ENCODE measurements at places on chromosomes 5 and 9. TPM values are rescaled to one million over a fixed set of nuclear protein-coding genes. Genes with fewer than 3 reads are reported as not detected.

- no peak overlapping the region for H3K4me3 ChIP-seq
- peaks cover 24% of the 10 kb centered on the region for H3K36me3 ChIP-seq
- DNase-seq: no peak
- no peaks in the 10 kb centered on the region for H3K27me3 ChIP-seq
These were observed 59.3 kb downstream of the GALNT10 start for GRCh38 chr5:154249826-154250225.

DNA sequence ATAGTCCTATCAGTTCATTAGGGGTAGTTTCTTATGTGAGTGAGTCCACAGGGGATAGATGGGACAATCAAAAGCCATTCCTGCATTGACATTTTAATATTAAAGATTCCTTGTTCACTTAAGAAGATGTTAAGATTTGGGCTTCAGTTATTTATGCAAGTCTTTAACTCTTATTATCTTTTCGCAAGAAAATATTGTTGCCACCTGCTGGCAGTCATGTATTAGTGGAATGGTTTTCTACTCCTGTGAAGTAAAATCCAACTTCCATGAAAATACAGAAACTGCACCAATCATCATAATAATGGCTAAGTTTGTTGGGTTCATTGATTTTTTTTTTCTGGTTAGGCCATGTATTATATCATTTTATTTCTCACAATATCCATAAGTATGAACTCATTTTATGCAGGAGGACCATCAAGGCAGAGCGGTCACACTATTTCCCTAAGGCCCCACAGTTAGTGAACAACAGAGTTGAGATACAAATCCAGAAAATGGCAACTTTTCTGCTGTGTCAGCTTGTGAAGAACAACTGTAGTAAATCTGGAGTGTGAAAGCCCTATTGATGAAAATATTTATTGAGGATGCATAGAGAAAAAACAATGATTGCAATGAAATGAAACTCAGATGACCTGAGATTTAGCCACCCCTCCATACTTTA lies 88.5 kb upstream of the TXNDC8 start:
- no peaks in the 10 kb centered on the region for H3K4me1 ChIP-seq
- no peak for DNase-seq
- no peaks in the 10 kb centered on the region for H3K36me3 ChIP-seq
- no peak overlapping the region for H3K4me3 ChIP-seq
- H3K27me3 ChIP-seq: no peaks in the 10 kb centered on the region

- no peak overlapping the region for H3K27ac ChIP-seq
- DNase-seq: no peak
- H3K36me3 ChIP-seq: peaks cover 3% of the 10 kb centered on the region
- H3K4me3 ChIP-seq: no peak overlapping the region
- H3K4me1 ChIP-seq: peaks cover 28% of the 10 kb centered on the region
These were observed 43.9 kb downstream of the PDCD1LG2 start for GRCh38 chr9:5554254-5554653.

GRCh38 chr9:133133681-133134387 lies 12.8 kb upstream of the RALGDS start:
- H3K27ac ChIP-seq: peak overlapping the region; percentile 98
- H3K4me1 ChIP-seq: peaks cover 75% of the 10 kb centered on the region
- H3K27me3 ChIP-seq: no peaks in the 10 kb centered on the region
- DNase-seq: peak; percentile 95

Gene UBAP2
- 50.8 TPM for total RNA-seq
